ENCODE measurements at places on chromosomes 6 and 20.

GRCh38 chr6:82017288-82017687 is 230.3 kb downstream of the IBTK start:
- DNase-seq: no peak

- peak; percentile 21 for DNase-seq
Measured at GRCh38 chr20:46307139-46307998, 929 bp downstream of the CDH22 start.

- no peak for DNase-seq
Measured at GRCh38 chr20:10789386-10789785, 115.6 kb upstream of the JAG1 start.

DNA sequence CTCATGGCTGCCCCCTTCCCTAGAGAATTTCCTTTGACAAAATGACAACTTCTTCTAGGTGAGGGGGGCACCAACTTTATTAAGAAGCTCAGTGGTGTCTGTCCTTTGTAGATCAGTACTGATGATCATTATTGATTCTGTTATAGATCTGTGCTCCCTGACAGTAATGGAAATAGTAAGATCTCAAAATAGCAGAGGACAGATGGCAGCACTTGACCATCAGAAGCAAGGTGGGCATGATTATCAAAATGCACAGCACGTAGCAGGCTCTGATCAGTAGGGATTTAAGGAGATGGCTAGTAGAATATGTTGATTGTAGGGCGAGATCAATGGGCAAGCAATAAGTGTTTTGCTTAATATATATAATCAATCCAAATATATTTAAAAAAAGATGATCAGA is 208.6 kb upstream of the HDDC2 start:
- DNase-seq: no peak

DNA sequence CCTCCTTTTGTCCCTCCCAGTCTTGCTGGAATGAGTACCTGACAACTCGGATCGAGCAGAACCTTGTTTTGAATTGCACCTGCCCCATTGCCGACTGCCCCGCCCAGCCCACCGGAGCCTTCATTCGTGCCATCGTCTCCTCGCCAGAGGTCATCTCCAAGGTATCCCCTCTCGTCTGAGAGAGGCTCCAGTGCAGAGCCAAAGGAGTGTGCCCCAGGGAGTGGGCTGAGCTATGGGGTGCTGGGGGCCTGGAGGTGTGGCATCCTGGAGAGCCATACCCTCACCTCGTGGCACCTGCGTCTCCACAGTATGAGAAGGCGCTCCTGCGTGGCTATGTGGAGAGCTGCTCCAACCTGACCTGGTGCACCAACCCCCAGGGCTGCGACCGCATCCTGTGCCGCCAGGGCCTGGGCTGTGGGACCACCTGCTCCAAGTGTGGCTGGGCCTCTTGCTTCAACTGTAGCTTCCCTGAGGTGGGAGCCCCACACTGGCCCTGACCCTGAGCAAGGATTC is 8.8 kb downstream of the DNPH1 start:
- DNase-seq: no peak

GRCh38 chr20:46232539-46232938 is 75.8 kb downstream of the CDH22 start:
- no peak for DNase-seq

- no peak for DNase-seq
Measured at GRCh38 chr6:111806165-111806547, 67.1 kb downstream of the FYN start.

GRCh38 chr6:66376001-66376400 is 669.0 kb upstream of the EYS start:
- DNase-seq: no peak

GRCh38 chr6:75199889-75200288 is 6.0 kb downstream of the COL12A1 start:
- DNase-seq: no peak

- DNase-seq: no peak
Measured at GRCh38 chr6:129208415-129209034, 325.6 kb downstream of the LAMA2 start.

GRCh38 chr20:23889775-23890187 is 10.2 kb upstream of the CST5 start:
- DNase-seq: no peak

- DNase-seq: no peak
Measured at GRCh38 chr6:85749236-85749635, 106.5 kb upstream of the SYNCRIP start.

- no peak for DNase-seq
Measured at GRCh38 chr6:159117046-159117445, 52.2 kb upstream of the FNDC1 start.

- peak; percentile 60 for DNase-seq
Measured at GRCh38 chr6:123804014-123804786, 535 bp downstream of the NKAIN2 start.

GRCh38 chr6:11258260-11259237 is 26.1 kb upstream of the NEDD9 start:
- DNase-seq: no peak

DNA sequence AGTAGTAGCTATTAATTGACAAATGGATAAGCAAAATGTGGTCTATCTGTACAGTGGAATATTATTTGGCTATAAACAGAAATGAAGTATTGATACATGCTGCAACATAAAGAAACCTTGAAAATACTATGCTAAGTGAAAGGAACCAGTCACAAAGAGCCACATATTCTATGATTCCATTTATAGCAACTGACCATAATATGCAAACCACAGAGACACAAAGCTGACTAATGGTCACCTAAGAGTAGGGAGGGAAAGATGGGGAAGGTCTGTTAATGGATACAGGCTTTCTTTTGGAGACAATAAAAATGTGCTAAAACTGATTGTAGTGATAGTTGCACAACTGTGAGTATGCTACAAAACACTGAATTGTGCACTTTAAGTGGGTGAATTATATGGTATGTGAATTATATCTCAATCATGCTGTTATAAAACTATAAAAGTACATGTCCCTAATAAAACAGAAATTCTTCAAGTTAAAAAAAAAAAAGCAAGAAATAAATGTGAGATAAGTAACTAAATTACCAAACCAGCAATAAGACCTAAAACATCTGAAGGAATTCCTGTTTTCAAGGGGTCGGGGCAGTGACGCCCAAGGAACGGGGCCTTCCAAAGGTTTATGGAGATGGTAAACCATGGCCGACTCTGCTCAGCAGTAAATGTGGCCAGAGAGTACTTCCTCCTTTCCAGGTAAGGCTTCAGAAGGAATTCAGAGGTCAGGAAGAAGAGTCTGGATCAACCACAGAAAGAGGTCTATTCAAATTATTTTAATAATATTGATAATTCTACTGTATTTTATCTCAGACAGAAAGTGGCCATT is 75.4 kb downstream of the ARHGAP18 start:
- no peak for DNase-seq

- no peak for DNase-seq
Measured at GRCh38 chr6:257031-257725, 35.1 kb upstream of the DUSP22 start.
